WTC11 (cell line): ENCODE measurements at places on chromosomes 2 and 18. TPM values are rescaled to one million over a fixed set of nuclear protein-coding genes. Genes with fewer than 3 reads are reported as not detected.

The REG3A gene
- total RNA-seq, result 0.37 TPM in 1 of 3 replicates, not detected in the others

The CAPN14 gene
- total RNA-seq, result 0.11 to 0.37 TPM (median 0.11 TPM) in 3 replicates

DNA sequence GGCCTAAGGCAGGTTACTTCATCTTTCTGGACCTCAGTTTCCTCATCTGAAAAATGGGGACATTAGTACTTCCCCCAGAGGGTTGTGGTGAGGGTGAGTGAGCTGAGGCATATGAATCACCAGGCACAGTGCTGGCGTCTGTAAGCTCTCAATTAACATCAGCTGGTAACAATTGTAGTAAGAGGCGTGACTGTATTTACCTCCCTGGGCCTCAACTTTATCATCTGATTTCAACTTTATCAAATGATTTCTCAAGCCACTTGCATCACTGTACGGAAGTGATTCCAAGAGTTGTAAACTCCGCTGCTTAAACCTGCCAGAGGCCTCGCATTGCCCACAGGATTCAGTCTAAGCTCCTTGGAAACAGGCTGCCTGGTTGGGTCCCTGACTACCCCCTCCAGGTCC is 53.6 kb upstream of the PKDCC start:
- no peak for DNase-seq

DNA sequence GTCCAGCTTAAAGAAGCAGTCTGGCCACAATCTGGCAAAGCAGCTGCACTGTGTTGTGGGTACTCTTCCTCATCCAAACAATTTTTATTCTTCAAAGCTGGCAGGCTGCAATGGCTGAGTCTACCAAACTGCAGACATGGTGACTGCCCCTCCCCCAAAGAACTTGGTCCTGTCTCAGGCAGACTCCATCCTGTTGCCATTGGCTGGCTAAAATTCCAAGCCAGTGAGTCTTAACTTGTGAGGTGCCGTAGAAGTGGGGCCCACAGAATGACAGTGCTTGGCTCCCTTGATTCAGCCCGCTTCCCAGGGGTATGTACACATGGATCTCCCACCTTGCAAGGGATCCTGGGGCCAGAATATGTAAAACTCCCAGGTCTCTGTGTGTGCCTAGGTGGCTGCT is 14.5 kb upstream of the NXPH2 start:
- DNase-seq, result no peak

DNA sequence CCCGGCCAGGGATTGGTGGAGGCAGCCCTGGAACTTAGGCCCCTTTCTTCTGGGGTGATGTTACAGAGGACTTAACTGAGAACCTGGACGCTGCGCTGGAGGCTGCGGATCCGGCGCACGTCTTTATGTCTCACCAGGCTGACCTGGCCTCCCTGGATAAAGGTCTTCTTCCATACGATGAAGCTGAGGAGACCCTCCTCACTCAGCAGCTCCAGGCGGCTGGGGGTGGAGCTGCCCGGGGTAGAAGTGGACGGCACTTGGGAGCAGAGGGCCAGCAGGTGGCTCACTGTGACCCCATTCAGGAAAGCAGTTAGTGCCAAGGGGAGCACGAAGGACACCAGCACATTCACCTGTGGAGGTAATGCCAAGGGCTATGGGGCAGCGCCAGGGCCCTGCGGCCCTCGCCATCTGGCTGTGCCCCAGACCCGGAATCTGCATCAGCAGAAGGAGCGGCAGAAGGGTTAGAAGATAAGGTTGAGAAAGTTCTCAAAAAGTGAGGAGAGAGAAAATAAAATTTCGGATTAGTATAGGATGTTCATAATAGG is 8.0 kb downstream of the NTSR2 start:
- DNase-seq, result no peak

DNA sequence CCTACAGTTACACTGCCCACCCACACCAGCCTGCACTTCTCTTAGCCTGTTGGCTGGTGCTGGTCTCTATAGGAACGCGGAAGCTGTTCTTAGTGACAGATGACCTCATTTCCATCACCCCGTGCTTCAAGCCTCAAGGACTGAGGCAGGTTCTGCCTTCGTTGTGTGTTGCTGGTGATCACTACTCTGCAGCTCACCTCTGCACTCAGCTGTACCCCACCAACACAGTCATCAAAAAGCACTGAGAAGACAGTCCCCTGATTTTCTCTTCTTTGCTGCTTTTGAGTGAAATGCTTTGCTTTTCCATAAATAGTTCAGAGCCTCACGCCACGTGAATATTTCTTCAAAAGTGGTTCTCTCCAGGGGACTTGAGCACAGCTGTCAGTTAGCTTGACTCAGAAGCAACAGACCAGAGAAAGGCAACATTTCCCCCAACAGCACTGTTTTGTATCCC is 225.7 kb upstream of the CCDC150 start:
- no peak for DNase-seq

DNA sequence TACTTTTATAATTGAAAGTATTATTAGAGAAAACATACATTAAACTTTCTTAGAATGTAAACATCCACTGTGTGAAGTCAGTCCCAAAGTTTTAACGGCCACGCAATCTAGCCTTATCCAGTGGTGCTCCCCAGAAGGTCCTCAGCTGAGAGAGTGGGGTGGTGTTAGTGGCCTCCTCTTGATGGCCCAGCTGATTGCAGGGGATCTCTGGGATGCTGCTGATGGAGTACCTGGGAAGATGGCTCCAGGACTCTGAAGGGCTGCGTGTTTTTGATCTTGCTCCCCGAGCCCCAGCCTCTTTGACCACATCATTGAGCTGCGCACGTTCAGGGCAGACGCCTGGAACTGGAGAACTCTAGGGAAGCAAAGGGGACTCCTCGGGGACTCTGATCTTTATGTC is 181.4 kb downstream of the FAM210A start:
- DNase-seq, result no peak

DNA sequence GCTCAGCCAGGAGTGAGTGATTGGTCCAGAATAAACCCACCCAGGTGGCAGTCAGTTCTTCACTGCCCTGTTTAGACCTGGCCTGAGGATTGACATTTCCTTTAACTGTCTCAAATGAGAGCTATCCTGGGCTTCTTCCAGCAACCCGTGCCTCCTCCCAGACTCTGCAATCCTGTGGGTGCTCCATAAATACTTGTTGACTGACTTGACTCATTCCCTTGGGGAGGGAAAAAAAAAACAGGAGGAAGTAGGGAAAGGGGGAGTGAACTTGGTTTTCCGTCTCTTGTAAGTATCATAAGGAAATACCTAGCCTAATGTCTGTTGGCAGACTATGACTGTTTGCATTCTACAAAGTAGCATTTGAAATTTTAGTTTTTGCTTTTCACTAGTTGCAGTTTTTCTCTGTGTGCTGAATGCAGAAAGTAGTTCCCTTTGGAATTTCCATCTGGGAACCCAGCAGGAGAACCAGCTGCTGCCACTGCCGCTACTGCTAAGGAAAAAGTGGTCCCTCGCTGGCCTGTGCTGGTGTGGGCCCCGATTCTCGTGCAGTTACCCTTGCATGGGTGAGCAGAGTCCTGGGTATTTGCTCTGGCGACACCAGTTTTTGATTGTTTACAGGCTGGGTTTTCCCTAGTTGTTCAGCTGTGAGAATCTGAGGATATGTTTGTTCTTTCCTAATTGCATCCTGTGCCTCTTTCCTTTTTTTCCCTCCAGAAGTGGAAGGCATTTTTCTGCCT is 78.8 kb downstream of the TGOLN2 start:
- no peak for DNase-seq

- DNase-seq, result no peak
These were observed 131.2 kb downstream of the THADA start for GRCh38 chr2:43464590-43464989.

DNA sequence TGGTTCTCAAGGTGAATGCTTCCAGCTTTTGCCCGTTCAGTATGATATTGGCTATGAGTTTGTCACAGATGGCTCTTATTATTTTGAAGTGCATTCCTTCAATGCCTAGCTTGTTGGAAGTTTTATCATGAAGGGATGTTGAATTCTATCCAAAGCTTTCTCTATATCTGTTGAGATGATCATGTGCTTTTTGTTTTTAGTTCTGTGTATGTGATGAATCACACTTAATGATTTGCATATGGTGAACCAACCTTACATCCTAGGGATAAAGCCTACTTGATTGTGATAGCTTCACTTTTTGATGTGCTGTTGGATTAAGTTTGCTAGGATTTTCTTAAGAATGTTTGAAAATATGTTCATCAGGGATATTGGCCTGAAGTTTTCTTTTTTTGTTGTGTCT is 112.1 kb downstream of the MBD2 start:
- no peak for DNase-seq

DNA sequence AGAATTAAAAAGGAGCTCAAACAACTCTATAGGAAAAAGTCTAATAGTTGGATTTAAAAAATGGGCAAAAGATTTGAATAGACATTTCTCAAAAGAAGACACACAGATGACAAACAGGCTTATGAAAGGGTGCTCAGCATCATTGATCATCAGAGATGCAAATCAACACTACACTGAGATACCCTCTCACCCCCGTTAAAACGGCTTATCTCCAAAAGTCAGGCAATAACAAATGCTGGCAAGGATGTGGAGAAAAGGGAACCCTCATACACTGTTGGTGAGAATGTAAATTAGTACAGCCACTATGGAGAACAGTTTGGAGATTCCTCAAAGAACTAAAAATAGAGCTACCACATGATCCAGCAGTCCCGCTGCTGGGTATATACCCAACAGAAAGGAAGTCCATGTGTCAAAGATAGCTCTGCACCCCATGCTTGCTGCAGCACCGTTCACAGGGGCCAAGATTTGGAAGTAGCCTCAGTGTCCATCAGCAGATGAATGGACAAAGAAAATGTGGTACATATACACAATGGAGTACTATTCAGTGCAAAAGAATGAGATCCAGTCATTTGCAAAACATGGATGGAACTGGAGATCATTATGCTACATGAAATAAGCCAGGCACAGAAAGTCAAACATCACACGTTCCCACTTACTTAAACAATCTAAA is 46.7 kb upstream of the B3GNT7 start:
- DNase-seq, result no peak

DNA sequence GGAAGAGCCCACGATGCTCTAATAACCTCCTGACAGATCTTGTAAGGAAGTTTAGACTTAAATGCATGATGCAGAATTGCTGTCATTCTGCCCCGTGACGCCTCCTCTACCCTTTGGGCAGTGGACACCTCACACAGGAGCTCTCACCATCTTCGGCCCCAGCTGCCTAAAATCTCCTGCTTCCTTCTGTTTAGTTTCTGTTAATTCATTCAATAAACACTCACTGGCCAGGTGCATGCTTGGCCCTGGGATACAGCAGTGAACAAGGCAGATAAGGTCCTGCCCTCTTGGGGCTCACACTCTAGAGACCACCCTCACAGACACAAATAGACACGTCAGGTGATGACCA is 81.1 kb downstream of the SEPTIN10 start:
- no peak for DNase-seq
